ENCODE measurements at places on chromosomes 16 and 17.
A peak's percentile ranks its signal among the peaks of the same experiment; 100 is the strongest.

- DNase-seq, result no peak
These were observed 113.8 kb upstream of the CHMP6 start for GRCh38 chr17:80877729-80878303.

DNA sequence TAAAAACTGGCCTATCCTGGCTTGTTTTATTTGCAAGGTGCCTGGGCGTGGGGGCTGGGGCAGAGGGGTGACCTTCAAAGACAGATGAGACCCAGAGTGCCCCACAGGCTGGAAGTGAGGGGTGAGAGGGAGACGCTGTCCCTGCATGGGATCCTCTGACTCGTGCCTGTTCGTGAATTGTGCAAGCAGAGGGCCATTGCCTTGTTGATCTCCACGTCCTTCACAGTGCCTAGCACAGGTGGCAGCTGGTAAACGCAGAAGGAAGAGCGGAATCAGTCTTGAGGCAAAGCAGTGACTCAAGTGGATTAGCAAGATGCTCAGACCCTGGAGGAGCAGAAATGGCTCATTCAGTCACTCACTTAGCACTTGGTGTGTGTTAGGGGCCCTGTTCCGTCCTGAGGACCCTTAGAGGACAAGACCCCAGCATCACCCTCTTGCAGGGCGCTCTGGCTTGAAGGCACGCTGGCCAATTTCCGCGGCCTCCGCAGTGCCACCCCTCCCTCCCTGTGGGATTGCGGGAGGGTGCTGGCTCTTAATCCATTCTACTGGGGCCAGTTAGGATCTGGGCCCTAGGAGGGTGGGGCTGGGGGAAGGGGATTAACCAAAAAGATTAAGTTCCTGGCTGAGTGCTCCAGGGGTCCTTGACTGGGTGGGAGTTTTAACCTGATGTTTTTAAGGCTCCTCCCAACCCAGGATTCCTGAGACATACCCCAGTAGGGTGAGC is 151.2 kb downstream of the CCDC182 start:
- no peak for DNase-seq

DNA sequence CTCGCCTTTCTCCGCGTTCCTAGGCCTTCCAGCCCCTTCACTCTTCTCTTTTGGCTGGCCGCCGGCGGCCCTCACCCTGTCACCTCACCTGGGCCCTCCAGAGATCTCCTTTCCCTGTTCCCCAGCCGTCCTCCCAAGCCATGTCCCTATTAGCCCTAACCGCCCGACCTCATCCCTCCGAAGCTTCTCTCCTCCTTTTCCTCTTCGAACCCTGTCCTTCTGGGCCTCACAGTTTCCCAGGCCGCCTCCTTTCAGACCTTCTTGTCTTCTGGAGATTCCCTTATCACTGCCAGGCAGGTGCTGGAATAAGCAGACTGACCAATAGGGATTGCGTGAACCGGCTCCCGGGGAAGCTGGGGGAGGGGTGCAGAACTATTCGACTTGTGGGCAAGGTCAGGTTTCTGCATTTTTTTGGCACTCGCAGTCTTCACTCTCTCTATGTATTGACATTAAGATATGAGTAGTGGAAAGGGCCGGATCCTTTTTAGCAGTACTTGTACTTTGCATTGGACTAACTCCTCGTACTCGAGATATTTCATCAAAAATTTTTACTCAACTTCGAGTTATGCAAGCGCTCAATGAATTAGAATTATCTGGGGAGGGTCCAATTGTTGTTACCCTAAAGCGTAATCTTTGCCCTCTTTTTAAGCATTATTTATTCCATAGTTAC is 690 bp downstream of the RHOT1 start:
- DNase-seq, result no peak

- no peak for DNase-seq
These were observed 310.1 kb downstream of the C16orf95 start for GRCh38 chr16:87006789-87007745.

DNA sequence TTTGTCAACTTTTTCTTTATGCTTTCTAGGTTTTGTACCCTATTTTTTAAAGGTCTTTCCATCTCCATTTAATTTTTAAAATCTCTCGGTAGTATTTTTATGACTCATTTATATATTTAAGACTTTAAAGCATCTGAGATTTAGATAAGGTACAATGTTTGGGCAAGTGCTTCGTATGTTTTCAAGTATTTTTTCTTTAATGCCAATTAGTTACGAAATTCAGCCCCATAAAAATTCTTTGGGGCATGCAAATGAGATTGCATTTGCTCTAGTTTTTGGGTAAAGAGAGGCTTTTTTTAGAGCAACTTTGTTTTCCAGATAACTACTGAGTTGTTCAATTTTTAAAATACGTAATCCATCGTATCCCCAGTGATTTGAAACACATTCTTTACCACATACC is 65.3 kb upstream of the CRHR1 start:
- no peak for DNase-seq

GRCh38 chr16:51759329-51759728 is 608.3 kb upstream of the SALL1 start:
- DNase-seq, result no peak

DNA sequence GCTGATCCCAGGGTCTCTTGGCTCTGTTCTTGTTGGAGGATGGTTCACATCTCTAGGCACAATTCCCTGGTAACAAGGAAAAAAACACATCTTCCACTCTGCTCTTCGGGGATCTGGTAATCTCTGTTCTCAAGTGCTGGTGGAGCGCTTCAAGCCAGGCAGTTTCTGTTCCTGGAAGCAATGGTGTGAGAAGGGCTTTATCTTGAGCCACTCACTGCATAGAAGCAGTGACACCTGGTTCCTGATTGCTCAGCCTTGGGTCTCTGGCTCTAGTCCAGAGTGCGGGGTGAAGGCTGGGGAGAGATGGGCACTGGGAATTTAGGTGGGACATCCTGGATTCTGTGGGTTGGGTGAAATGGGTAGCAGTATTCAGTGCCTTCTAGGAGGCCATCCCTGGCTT is 14.1 kb downstream of the AKAP1 start:
- no peak for DNase-seq

GRCh38 chr16:80994451-80994850 is 12.2 kb downstream of the CMC2 start:
- no peak for DNase-seq

DNA sequence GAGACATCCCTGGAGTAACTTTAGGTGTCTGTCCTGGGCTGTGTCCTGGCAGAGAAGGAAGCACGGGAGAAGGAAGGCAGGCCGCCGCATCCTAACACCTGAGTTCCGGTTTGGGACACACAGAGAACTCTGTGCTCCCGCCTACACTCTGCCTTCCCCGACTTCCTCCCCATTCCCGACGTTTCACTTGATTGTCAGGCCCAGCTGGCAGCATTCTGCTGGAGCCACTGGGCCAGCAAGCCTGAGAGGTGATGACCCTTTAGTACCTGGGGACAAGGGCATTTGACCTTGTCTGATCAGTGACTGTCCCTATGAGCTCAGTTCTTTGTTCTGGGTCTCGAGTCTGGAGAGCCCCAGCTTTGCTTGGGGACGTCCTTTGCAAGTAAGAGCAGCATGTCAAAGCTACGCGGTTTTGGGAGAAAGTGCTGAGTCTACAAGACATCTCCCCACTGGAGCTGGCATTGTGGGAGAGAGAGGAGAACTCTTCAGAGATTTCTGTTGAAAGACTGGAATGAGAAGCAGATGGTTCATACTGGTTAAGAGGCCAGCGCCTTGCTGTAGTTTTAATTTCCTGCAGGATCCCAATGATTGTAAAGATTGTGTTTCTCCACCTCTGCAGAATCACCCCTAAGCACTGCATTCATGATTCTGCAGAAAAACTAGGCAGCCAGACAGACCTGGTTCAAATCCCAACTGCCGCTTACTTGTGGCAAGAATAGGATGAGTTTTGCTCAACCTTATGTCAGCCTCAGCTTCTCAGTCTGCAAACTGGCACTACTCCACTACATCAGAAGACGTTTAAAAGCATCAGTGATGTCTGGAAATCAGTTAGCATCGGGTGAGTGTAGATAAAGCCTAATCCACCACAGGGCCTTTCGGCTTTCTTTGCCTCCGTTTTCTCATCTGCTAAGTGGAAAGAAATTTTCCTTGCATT is 20.6 kb downstream of the ABAT start:
- DNase-seq, result no peak

GRCh38 chr17:77444984-77445759 is 304.4 kb downstream of the SEC14L1 start:
- DNase-seq, result no peak

DNA sequence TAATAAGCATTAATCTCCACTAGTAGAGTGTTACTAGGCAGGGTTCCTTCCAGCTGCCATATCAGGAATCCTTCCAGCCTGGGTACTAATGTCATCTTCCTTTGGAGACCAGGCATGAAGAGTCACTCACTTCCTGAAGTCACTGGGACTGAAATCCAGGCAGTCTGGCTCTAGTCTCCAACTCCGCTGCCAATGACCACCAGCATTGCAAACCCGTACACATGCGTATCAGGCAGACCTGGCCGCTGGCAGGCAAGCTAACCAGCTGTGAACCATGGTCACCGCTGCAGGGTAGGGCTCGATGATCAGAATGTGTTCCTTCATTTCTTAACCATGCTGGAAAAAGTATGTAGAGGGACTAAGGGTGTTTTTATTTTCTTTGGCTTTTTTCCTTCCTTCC is 255.5 kb downstream of the CDH13 start:
- DNase-seq, result no peak

DNA sequence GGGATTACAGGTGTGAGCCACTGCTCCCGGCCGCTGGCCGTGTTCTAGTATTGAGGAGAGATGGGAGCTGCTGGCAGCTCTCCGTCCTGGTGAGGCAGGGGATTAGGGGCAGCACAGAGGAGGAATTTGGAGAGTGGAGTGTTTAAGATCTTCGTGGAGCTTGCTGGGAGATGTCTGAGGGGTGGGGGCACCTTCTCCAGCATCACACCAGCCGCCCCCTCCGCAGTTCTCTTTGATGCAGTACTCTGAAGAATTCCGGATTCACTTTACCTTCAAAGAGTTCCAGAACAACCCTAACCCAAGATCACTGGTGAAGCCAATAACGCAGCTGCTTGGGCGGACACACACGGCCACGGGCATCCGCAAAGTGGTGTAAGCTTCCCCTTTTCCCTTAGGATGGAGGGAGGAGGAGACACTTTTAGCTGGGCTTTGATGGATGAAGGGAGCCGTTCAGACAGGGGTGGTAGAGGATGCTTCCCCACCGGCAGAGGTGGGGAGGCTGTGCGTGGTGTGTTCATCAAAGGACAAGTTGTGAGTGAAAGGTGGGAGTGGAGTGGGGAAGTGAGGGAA is 11.9 kb downstream of the ITGAM start:
- no peak for DNase-seq

GRCh38 chr17:39777534-39778365 is 40.0 kb downstream of the GRB7 start:
- no peak for DNase-seq

DNA sequence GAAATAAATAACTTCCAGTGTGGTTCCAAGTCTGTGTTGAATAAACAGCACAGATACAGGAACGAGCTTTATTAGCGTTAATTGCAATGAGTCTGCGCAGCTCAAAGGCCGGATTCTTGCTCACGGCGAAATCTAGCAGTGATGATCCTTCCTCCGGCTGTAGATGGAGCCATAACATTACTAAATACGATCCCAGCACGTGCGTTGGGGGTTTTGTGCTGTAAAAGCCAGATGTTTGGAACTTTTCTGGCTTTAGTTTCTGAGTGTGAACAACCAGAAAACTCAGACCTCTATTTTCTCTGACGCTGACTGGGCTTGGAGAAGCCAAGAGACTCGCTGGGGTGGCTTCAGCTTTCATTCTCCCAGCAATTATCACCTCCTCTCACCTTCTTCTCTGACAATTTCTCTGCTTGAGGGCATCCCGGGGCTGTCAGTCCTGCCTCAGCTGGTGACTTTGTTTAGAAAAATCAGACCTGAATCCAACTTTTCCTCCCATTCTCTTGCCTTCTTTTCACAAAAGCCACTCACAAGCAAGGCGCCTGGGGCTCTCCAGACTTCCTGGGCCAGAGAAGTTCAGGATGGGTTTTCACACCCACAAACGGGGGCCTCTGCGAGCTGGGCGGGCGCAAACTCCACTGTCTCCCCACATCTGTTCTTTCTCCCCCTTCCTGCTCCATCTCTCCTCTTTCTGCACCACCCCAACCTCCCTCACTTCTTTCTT is 47.1 kb upstream of the AKTIP start:
- DNase-seq, result no peak

DNA sequence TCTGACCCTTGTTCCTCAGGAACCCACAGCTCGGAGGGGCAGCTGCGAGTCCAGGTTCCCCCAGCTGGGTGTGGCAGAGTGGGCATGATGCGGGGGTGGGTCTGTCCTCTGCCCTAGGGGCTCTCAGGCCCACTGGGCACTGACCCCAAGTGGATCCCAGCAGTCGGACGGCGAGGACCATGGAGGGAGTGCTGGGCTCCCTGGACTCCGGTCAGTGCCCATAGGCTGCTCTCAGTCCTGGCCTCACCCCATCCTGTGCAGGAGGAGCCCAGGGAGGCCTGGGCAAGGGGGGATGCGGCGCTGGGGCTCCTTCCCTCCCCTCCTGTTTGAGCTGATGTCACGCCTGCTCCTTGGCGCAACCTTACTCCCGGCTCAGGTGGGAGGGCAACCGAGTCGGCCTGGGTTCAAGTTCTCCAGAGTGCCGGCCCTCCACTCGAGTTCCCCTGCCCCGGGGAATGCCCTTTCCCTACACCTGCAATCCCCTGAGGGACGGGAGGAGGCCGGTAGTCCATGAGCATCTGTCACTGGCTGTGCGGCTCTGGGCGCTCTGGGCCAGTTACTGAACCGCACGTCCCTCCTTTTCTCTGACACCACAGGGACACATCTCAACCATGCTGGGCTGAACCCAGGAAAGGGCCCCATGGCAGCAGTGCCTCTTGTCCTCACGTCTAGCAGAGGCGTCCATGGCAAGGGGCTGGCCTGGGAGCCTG is 52.6 kb upstream of the ACSF3 start:
- no peak for DNase-seq

DNA sequence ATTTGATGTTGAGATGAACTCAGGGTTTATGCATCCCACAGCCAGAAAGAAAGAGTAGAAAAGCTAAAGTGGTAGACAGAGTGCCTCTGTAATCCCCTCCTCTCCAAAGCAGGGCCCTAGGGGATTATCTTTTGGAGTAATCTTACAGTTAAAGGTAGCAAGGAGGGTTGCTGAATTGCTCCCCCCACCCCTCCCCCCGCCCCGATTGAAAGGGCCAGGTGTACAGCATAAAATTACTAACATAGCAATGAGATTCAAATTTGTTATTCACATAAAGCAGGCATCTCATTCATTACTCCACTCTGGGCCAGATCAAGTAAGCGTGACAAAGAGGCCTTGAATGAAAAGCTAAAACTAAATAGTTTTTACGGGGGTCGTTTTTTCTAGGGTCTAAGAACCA is 72.7 kb downstream of the STH start:
- no peak for DNase-seq

- peak; percentile 94 for DNase-seq
These were observed 42.1 kb downstream of the ITGAM start for GRCh38 chr16:31301708-31302400.

DNA sequence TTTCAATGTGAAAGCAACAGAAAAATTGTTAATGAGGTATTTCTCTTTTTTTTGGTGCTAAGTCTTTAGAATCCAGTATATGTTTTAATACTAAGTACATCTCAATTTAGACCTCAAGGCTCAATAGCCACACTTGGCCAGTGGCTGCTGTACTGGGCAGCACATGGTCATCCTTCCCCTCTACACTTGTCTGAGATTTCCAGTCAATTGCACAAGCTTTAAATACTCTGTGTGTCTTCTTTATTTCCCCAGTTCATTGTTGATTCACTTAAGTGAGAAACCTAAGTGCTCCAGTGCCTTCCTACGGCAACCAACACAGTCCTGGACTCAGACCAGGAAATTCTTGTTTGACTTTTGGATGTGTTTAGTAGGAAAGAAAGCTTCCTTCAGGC is 62.2 kb downstream of the TNRC6C start:
- no peak for DNase-seq

GRCh38 chr17:61144137-61144536 is 255.5 kb upstream of the TBX2 start:
- no peak for DNase-seq

All from SIG-M5 (cell line).